T-helper 9 cell (primary cell): ENCODE measurements at places on chromosomes 3 and 15.
A peak's percentile ranks its signal among the peaks of the same experiment; 100 is the strongest.

- DNase-seq: no peak
Measured at GRCh38 chr15:49558929-49559328, 61.7 kb downstream of the FAM227B start.

DNA sequence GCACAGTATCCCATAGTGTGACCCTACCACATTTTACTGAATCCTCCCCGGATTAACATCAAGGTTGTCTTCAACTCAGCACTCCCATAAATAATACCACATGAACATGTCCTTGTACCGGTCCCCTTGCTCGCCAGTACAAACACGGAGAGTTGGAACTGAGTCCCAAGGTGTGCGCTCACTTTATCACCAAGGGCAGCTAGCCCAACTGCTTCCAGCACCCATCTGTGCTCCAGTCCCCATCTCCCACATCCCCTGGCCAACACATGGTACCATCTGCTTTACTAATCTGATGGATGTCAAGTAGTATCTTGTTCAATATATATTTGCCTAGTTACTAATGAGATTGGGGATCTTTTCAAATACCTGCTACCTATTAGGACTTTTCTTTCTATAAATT lies 64.7 kb downstream of the ISG20 start:
- DNase-seq: no peak

DNA sequence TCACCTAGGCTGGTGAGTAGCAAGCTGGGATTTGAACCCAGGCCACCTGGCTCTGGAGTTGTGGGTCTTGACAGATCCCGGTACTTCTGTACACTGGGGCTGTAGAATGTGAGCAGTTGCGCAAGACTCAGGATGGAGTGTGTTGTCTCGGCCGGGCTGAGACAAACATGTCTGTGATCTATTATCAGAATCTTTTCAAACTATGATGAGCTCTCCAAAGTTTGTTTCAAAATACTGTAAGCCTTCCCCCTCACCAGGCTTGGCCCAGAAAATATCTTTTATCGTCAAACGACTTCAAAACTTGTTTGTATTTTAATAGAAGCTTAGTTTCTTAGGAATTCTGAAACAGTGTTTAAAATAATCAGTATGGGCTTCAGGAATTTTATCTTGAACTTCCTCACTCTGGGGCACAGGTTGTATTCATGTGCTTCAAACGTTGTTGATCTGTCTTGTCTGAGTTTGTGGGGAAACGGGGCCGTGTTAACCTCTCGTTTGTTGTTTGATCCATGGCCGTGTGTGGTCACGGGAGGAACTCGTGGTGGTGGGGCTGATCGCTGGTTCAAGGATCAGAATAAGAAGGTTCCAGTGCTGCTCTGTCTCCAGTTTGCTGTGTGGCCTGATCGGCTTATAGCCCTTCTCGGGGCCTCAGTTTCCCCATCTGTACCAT lies 40.3 kb upstream of the TFRC start:
- DNase-seq: no peak

GRCh38 chr15:84570164-84570735 lies 30.6 kb upstream of the ZSCAN2 start:
- peak; percentile 36 for DNase-seq

GRCh38 chr3:172074586-172074985 lies 35.2 kb downstream of the FNDC3B start:
- no peak for DNase-seq

DNA sequence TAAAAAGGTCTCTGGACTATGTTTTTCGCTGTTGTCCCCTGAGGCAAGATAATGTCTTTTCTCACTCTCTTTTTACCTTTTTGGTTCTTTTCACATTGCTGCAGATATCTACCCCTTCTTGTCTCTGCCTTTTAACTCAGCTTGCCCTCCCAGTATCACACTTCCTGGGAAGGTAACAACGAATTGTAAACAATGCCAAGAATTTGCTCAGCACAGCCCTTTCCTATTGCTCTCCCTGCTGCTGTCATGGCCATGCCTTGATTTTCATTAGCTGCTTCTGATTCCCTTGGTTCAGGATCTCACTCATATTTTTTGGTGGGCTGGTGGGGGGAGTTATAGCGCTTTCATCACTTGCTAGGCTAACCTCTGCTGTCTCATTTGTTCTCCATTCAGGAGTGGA lies 123.1 kb upstream of the DPH6 start:
- DNase-seq: no peak

- no peak for DNase-seq
Measured at GRCh38 chr3:119184796-119185570, 11.6 kb downstream of the UPK1B start.

DNA sequence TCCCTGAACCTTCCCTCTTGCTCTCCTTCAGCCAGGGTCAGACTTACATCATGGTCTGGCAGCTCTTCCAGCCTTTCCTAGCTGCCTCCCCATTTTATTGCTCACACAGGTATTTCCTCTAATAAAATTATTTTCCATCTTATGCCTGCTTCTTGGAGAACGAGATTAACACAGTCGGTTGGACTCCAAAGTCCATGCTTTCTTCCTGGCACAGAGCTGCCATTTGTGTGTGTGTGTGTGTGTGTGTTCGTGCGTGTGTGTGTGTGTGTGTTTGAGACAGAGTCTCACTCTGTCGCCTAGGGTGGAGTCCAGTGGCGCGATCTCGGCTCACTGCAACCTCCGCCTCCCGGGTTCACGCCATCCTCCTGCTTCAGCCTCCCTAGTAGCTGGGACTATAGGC lies 15.5 kb downstream of the FSD2 start:
- DNase-seq: no peak

DNA sequence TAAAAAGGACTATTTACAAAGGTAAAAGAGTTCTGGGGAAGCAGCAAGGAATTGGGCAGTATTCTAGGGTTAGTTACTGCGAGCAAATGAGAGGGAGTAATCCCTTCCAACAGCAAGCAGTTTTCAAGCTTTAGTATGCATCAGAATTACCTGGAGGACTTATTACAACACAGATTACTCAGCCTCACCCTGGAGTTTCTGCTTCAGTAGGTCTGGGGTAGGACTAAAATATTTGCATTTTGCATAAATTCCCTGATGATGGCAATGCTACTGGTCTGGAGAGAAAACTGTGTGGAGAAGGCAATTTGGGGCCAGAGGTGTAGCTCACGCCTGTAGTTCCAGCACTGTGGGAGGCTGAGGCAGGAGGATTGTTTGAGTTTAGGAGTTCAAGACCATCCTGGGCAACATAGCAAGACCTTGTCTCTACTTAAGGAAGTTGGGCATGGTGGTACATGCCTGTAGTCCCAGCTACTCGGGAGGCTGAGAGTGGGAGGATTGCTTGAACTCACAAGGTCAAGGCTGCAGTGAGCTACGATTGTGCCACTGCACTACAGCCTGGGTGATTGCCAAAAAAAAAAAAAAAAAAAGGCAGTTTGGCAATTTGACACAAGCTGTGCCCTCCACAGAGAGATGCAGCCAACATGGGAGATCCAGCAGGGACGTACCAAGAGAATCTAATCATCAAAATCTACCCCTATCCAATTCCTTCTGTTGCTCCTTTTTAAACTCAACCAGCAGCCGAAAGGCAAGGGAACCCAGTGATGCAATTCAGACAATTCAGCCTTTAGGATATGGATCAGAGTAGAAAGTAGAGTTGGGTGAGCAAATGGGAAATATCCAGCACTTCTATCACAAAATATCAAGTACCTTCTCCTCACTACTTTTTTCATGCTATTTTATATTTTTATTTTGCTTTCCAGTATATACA lies 27.1 kb upstream of the AP4E1 start:
- DNase-seq: no peak

DNA sequence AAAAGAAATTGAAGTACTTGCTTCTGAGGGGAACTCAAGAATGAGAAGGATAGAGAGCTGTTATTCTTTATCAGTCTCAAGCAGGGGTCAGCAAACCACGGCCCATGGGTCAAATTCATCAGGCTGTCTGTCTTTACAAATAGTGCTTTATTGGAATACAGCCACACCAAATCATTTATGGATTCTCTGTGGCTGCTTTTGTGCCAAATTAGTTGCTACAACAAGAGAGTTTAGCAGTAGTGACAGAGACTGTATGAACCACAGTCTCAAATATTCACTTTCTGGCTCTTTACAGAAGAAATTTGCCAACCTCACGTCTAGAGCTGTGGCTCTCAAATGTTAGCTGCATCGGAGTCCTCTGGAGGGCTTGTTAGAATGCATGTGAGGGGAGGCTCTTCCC lies 258.0 kb upstream of the RARB start:
- DNase-seq: no peak

DNA sequence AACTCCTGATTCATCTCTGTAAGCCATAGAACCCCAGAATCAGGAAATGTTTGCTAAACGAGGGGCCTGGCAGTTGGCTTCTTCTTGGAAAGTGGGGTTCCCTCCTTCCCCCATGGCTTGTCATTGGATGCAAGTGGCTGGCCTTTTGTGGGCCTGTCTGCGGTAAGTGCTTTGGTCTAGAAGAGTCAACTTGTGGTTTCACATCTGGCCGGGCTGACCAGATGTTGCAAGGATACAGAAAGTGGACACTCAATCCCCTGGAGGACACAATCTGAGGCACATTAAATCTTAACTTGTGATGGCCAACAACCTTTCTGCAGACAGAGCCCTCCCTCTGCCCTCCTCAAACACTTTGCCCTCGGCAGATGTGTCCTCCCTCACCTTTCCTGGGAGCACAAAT lies 1.1 kb downstream of the FAH start:
- DNase-seq: no peak
